Hematopoietic multipotent progenitor cell treated with erythropoietin and hydrocortisone succinate and interleukin-3 and kit ligand, for 15 days (in vitro differentiated cells): ENCODE measurements at places on chromosomes 7 and 10.

DNA sequence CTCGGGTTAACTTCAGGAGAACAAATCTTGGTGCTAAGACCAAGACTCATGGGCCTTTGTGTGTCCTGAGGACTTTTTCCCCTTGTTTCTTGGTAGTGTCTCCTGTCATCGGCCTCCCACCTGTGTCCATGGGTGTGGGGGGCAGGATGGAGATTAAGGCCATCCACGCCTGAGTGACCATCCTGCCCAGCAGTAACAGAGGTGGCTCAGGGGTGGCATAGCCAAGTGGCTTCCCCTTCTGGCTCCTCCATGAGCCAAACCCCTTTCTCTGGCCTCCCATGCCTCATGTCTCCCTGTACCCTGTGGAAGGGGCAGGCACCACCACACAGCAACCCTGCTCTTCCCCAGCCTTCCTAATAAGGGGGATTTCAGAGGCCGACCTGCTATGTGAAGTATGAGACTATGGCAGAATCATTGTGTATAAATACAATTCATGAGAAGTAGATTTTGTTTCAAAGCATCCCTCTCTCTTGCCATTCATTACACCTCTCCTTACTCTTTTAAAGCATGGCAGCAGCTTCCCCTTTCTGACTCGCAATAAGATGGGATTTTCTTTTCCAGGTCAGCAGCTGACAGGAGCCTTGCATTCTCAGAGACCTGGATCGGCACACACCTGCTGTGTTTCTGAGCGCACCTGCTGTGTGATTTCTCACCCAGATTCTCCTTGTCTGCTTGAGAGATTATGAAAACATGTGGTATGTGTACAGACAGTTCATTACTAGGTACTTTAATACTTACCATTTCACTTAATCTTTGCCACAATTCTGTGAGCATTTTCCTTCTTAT, 102.5 kb downstream of the XPNPEP1 start:
- no peak for DNase-seq

DNA sequence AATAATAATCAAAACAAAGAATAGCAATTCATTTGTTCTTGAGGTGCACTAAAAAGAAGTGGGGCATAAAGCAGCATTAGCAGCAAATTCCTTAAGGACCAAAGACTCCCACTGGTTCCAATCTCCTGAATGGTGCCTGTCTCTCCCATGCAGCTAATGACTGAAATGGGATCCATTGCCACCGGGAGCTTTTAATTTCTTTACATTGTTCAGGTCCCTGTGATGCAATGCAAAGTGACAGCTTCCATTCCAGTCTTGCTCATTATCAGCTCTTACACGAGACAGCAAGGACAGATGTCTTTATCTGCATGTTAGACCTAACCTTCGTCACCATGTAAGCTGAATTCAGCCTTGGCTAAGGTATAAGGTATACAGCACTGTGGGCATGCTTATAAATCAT, 148.1 kb downstream of the POU6F2 start:
- DNase-seq = no peak

- DNase-seq = no peak
Observed at GRCh38 chr7:70725448-70725847, 406.5 kb upstream of the GALNT17 start.

GRCh38 chr10:2509081-2509531, 558.2 kb upstream of the PFKP start:
- DNase-seq = no peak

DNA sequence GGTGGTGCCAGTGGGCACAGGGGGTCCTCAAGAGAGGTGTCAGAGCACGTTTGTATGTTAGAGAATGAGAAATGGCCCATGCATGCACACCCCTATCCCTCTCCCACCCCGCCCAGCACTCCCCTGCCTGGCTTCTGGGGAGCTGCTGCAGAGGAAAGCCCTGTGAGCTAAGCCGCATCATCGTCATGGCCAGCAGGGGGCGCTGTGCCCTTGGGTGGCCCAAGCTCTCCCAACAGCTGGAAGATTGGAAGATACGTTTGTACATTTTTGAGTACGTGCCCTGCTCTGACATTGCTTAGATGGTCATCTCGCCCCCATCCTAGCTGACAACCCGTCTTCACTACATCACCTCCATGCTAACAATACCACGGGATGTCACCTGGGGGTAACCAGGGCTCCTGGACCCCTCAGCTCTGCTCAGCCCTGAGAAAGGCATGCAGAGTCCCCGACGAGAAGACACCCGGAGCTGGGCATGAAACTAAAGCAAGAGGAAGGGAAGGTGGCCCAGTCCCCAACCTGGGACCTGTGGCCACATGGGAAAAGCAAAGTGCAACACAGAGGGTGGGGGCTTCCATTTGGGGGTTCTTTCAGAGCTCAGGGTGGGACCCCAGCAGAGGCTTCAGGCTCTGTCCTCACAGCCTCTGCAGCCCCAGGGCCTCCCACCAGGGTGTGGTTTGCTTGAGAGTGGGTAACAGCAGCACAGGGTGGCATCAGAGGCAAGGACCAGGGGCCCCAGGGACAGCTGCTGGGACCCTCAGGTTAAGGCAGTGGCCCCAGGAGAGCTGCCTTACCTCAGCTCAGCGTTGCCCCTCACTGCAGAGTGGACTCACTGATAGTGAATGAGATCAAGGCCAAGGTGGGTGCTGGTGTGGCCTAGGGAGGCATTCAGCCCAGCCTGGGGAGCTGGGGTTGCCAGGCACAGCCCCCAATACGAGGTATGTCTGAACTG, 136.6 kb downstream of the PTPN20 start:
- peak; percentile 63 for DNase-seq

DNA sequence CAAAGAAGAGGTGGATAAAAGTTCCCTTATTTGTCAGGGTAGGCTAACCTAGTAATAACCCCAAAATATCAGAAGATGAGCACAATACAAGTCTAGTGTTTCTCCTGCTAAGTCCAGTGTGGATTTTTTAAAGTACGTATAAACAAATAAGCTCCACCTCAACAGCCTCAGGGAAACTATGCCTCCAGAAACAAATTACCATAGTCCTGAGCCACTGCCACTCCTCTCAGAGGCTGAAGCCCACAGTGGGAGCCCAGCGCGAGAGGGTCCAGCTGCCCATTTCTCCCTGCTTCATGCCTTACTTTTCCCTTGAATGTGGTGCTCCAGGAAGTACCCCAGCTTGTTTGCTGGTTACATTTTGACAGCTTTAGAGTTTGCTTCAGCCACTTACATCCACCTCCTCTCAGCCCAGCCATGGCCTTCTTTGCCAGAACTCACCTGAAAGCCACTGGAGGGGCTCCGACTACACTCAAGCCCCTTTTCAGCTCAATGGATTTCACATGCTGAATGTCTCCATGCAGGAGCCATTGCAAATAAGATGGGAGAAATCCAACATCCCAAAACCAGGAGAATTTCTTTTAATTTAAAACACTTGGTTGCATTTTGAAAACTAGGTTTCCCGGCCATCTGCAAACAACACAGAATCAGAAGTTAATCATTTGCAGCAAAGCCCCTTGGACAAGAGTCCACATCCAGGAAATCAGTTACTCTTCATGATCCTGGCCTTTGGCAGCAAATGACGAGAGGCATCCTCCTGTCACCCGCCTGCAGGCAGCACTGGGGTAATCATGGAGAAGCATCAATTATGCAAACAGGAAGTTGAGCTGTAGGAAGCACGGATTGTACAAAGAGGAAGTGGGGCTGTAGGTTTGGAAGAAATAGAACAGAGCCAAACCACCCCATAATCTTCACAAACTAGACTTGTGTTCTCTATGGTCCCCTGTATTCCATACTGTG, 138.1 kb downstream of the HERPUD2 start:
- no peak for DNase-seq

- DNase-seq = no peak
Observed at GRCh38 chr7:70334871-70335270, 736.6 kb downstream of the AUTS2 start.

DNA sequence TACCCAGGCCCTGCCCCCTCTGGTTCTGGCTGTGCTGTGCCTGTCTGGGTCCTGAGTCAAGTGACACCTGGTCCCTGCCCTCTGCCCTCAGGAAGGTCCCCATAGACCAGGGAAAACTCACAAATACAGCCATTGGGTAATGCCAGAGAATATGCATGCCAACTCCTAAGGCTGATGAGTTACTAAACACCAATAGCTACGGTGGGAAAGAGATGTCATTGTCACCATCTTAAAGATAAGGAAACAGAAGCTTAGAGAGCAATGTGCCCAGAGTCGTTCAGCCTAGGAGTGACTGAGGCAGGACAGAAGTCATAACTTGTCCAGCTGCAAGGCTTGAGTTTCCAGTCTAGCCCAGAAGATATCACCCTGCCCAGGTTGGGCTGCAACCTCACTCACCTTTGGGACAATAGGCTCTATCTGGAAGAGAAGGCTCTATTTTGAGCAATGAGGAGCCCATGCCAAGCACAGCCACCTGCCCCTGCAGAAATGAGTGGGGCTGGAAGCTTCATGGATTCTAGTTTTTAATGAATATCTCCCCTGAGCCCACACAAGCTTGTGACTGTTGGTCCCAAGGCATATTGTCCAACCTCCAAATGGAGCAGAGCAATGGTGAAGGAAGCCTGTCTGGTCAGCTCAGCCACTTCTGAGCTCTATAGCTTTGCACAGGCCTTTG, 42.6 kb downstream of the ZNF273 start:
- DNase-seq = no peak

- DNase-seq = no peak
Observed at GRCh38 chr7:139594090-139594489, 70.6 kb downstream of the CLEC2L start.
